Right lobe of liver (tissue), 6 donors: ENCODE measurements at places on chromosomes 4 and X. TPM values are rescaled to one million over a fixed set of nuclear protein-coding genes. Genes with fewer than 3 reads are reported as not detected.
A peak's percentile ranks its signal among the peaks of the same experiment; 100 is the strongest.

DNA sequence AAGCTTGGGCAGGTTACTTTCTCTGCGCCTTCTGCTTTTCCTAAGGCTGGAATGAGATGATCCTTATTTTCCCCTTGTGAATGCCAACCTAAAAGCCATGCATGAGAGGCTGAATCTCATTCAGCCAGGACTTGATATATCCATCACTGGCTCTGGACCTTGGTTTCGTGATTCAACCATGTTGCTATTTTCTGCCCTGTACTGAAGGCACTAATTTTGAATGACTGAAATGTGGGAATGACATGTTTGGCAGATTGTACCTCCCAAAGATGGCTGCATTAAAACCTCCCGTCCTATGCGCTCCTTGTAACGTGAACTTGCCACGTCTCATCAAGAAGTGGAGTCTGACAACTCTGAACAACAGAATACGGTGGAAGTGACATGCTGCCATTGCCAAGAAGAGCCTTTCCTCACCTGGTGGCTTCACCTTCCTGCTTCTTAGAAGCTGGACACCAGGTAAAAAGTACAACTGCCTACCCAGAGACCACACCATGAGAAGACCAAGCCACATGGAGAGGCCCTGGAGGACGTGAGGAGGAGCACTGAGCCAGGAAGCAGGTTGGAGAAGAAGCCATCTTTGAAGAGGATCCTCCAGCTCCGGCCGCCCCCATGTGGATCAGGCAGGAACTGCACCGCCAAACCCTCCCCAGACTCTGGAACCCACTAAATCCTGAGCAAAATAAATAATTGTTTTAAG is 174.5 kb downstream of the NSUN7 start:
- peak; percentile 70 for DNase-seq

The SSX2B gene
- total RNA-seq: not detected

The TMEM154 gene
- 6.7 TPM for total RNA-seq

GRCh38 chr4:127574643-127575042 is 58.1 kb upstream of the INTU start:
- DNase-seq: no peak

GRCh38 chr4:178196751-178197374 is 754.6 kb upstream of the AGA start:
- no peak for DNase-seq

DNA sequence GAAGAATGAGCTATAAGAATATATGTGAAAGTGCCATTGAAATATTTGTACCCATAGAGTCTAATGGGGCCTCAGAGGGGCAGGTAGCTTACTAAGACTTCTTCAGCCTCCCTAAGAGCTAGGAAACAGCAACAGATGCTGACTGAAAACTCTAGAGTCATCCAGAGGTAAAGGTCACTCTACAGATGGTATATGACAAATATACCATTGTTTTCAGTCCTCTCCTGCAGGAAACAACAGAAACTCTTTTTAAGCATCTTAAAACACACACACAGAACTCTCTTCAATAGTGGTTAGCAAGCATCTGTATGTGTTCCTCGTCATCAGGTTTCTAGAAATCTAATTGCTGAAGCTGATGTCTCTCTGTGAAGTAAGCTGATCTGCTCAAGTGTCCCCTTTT is 313.8 kb upstream of the GATB start:
- DNase-seq: no peak

DNA sequence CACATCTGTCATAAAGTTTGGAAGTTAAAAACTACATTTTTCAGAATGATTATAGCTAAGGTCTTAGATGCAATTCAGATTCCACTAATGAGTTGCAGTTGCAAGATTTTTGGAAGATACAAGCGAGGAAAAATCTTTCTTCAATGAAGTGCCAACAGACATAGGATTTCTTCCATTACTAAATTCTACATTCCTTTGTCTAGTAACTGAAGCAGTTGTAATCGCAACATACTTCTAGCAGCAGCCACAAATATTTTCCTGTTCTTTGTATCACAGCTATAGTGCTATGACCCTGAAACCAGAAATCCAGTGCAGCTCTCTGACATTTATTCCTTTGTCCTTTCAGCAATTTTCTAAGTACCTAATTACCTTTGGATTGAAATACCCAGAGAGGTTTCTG is 225.2 kb upstream of the SLIT2 start:
- no peak for DNase-seq
